A549 (cell line): ENCODE measurements at places on chromosomes 2 and 18.

- DNase-seq, result no peak
Measured at GRCh38 chr2:168712053-168712452, 90.4 kb upstream of the NOSTRIN start.

GRCh38 chr2:107989445-107989844, 3.1 kb downstream of the SLC5A7 start:
- DNase-seq, result no peak

DNA sequence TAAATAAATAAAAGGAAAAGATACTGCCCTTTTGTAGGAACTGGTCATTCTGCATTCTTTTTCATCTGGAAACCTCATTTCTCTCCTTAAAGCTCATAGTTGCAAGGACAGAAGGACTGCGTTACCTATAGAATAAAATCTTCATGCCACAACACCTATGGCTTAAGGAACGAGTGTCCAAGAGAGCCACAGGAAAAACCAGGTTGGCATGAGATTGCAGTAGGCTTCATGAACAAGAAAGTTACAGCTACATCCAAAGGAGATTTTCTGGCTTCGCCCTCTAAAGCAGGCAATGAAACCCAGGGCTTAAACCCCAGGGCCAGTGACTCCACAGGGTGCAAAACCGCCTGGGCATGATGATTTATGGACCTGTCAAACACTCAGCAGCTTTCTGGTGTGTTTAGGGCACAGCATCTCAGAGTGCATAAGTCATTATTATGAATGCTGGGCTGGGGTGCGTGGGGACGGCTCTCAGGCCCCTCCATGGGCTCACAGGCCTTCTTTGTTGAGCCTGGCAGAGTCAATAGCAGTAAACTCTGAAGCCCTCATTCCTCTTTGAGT, 30.7 kb upstream of the PIEZO2 start:
- DNase-seq, result no peak

- DNase-seq, result no peak
Measured at GRCh38 chr2:60498127-60498815, 55.2 kb downstream of the BCL11A start.

DNA sequence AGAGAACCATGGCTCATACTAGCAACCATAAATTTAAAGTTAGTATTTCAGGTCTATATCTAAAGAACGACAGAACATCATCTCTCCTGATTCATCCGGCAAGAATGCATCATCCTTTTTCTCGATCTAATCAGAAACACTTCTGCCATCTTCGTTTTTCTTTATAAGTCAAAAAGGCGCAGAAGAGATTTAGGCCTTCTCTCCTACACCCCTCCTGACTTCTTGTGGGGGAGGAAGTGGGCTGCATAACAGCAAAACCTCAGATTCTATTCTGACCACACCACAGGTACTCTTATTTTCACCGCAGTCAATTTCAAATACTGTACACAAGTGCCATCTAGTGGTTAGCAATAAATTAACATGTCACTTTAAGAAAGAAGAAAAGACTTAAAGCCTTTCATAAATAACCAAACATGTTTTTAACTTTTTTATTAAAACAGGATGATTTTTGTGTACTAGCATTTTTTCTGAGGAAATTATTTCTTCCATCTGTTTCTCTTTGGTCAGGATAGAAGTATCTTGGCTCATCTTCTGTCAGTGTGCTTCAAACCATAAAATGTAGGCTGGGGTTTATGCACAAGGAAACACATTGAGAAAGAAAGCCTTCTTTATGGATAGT, 48.4 kb upstream of the PIK3C3 start:
- DNase-seq, result peak; percentile 18

DNA sequence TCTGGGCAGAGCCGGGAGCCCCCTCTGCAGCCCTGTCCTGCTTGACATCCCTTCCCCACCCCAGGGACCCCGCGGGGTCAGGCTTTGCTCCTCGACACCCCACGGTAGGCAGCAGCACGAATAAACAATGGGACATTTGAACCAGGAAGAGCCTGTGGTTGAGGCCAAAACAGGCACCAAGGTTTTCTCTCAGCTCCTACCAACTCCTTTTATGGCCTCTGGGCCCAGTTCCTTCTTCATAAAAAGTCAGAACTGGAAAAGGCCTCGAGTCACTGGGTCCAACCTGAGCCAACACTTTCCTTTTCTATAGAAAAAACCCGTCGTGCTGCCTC, 20.6 kb downstream of the TEX44 start:
- DNase-seq, result no peak

DNA sequence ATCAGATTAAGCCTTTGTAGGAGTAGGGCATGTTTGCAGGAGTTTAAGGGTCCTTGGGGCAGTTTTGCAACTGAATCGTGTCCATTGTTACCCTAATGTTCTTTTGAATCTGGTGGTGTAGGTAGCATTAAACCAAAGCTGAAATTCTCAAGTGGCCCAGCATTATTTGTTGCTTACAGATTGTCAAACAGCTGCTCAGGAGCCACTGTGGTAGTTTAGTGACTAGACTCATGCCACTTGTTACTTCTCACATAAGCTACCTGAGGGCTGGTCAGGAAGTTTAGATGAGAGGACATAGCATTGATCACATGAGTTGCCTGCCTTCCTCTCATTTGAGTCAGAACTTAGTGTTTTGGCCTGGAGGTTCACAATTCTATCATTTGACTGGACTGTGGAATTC, 157.6 kb downstream of the HAUS1 start:
- no peak for DNase-seq

DNA sequence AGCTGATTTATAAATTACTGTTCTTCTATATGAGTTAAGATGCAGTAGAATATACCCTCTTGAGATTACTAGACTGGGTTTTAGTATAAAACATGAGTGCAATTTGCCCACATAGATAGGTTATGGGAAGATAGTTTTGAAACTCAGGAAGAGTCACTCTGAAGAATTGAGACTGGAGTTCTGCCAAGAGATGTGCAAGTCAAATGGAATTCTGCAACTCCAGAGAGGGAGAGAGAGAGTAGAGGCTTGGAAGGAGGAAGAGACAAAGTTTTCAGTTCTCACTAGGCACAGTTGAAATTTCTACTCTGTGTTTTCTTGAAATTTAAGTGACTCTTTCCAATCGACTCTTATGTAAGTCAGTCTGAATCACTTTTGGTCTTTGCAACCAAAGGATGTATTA, 878.8 kb downstream of the TSN start:
- DNase-seq, result peak; percentile 26

- no peak for DNase-seq
Measured at GRCh38 chr2:11663427-11663826, 6.6 kb downstream of the NTSR2 start.

DNA sequence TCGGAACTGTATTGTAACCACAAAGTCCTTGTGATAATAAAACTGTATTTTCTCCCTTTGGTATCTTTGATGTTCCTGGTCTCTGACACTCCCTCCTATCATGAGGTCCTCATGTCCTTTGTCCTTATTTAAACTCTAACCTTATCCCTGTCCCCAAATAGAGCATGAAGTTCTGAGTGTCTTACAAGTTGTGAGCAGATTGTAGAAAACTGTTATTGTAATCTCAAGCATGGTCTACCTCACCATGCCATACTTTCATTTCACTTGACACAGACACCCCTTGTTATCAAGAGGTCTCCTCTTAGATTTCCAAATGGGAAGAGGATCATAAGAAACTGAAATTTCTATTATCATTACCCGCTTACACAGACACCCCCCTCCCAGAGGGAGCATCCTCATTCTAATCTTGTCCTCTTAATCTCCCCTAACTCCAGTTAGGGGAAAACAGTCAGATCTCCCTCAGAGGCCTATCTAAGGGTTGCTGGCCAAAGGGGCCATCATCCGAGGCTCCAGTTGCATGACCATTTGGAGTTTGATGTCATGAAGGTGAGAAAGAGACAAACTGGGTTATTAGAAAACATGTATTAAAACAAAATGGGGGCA, 29.0 kb downstream of the MYO3B start:
- no peak for DNase-seq

GRCh38 chr2:219274361-219274921, 4.7 kb upstream of the DNAJB2 start:
- peak; percentile 90 for DNase-seq

GRCh38 chr2:119745566-119745965, 14.2 kb upstream of the PTPN4 start:
- DNase-seq, result no peak

DNA sequence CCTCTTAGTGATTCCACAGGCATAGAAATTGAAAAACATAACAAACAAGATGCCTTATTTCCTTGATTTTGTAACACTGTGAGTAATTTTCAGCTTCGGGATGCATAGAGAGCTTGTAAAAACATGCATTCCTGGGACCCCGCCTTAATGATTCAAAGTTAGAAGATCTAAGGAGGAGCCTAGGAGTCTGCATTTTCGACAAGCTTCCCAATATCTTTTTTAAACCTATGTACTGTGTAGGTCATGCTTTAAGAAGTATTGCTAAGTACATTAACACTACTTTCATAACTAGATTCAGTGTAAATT, 109.8 kb upstream of the ZNF516 start:
- no peak for DNase-seq

- no peak for DNase-seq
Measured at GRCh38 chr2:233163486-233164103, 87.9 kb upstream of the ATG16L1 start.

GRCh38 chr2:218224186-218224585, 7.2 kb downstream of the ARPC2 start:
- DNase-seq, result no peak

GRCh38 chr2:204871231-204871953, 326.1 kb downstream of the PARD3B start:
- peak; percentile 3 for DNase-seq

DNA sequence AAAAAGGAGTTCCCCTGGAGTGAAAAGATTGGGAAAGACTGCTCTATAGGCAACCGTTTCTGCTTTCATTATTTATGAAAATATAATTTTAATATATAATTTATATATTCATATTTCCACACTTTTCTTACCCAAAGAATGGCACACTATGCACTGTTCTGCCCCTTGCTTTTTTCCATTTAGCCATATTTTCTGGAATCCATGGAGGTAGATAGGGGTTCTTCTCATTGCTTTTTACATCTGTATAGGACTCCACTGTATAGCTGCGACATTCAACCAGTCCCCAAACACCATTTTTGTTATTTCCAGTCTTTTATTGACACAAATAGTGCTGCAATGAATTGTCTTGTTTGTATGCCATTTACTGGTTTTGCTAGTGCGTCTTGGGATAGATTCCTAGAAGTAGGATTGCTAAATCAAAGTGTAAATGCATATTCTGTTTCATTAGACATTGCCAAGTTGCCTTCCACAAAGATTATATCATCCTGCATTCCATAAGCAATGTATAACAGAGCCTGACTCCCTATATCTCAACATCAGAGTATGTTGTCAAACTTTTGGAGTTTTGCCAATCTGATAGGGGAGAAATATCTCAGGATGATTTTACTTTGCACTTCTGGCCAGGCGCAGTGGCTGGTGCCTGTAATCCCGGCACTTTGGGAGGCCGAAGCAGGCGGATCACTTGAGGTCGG, 26.6 kb upstream of the TCF7L1 start:
- peak; percentile 18 for DNase-seq

GRCh38 chr18:35592298-35592697, 10.8 kb downstream of the GALNT1 start:
- DNase-seq, result no peak

GRCh38 chr2:240328526-240328925, 106.9 kb upstream of the GPC1 start:
- DNase-seq, result no peak

GRCh38 chr18:44680273-44681075, at the start of gene SETBP1:
Gene SETBP1 (plus strand): TSS chr18:44680888. CDS start chr18:44701347, 20,459 bp downstream.
- DNase-seq, result peak; percentile 19

- DNase-seq, result no peak
Measured at GRCh38 chr2:231128541-231128940, 3.7 kb upstream of the HTR2B start.

GRCh38 chr18:56580026-56580425, 58.4 kb downstream of the TXNL1 start:
- no peak for DNase-seq

DNA sequence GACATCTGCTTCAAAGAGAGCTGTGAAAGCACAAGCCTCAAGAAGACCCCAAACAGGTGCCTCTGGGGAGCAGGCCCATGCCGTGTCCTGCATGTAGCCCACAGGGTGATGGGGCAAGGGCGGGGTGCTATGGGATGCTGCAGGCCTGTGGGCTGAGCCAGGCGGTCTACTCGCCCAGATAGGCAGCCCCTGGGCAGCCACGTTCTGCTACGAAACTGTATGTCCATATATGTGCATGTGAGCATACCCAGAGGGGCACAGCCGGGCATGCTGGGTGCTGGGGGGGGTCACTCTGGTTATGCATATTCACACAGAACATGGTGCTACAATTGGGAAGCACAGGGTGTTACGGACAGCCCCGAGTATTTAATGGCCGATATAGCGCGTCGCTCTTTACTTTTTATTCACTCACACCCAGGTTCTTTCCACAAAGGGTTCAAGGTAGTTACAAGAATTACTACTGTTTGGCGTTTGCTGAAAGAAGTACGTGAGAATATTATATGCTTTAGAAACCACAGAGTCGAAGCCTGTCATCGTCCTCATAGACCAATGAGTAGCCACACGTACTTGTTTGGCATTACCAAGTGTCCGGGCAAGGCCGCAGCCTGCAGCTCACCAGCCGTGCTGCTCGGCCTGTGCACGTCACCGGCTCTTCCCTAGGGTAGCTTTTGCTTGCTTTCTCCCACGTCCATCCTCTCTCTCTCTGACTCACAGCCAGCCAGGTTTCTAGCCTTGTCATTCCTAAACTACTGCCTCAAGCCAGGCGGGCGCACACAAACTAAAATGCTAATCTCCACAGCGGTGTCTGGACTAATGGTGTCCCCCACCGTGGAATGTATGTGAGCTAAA, 14.4 kb downstream of the MTERF4 start:
- no peak for DNase-seq

GRCh38 chr2:174491947-174492346, 5.1 kb upstream of the GPR155 start:
- no peak for DNase-seq

GRCh38 chr2:183186296-183186695, 62.1 kb downstream of the NUP35 start:
- DNase-seq, result no peak

DNA sequence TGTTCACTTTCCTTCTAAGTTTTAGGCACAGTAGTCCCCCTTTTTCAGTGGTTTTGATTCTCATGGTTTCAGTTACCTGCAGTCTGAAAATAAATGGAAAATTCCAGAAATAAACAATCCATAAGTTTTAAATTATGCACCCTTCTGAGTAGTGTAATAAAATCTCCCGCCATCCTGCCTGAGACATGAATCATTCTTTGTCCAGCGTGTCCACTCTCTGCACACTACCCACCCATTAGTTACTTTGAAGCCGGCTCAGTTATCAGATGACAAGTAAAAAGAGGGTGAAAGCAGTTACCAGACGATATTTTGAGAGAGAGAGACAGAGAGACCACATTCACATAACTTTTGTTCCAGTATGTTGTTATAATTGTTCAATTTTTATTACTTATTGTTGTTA, 400.5 kb downstream of the TMX3 start:
- no peak for DNase-seq

DNA sequence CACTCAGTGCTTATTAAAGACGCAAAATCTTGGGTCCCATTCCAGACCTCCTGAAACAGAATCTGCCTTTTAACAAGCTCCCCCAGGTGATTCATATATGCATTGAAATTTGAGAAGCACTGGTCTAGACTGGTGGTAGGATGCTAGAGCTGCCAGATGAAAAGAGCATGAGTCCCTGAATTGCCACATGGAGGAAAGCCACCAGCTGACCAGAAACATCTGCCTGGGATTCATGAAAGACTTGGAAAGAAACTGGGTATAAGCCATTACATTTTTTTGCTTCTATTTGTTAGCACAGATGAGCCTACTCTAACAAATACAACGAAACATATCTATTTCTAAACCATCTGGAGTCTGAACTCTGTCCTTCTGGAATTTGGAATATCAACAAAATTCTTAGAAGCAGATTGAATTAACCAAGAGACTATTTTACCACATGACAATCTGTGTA, 228.9 kb downstream of the RBM43 start:
- DNase-seq, result no peak

GRCh38 chr18:27298214-27298804, 113.2 kb upstream of the CHST9 start:
- no peak for DNase-seq
